ENCODE measurements at places on chromosomes 7 and 10.

DNA sequence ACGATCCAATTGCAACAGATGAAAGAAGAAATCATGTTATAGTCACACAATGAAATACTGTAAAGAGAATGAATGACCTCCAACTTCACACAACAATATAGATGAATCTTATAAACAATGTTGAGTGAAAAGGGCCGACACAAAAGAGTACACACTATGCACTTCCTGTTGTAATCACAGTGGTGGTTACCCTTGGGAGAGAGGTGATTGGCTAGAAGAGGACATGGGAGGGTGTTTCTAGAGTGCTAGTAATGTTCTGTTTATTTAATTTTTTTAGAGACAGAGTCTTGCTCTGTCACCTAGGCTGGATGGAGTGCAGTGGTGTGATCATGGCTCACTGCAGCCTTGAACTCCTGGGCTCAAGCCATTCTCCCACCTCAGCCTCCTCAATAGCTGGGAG, 82.5 kb downstream of the NDUFB2 start:
- no peak for DNase-seq

- no peak for DNase-seq
These were observed 325.6 kb downstream of the SORCS3 start for GRCh38 chr10:104966563-104967297.

DNA sequence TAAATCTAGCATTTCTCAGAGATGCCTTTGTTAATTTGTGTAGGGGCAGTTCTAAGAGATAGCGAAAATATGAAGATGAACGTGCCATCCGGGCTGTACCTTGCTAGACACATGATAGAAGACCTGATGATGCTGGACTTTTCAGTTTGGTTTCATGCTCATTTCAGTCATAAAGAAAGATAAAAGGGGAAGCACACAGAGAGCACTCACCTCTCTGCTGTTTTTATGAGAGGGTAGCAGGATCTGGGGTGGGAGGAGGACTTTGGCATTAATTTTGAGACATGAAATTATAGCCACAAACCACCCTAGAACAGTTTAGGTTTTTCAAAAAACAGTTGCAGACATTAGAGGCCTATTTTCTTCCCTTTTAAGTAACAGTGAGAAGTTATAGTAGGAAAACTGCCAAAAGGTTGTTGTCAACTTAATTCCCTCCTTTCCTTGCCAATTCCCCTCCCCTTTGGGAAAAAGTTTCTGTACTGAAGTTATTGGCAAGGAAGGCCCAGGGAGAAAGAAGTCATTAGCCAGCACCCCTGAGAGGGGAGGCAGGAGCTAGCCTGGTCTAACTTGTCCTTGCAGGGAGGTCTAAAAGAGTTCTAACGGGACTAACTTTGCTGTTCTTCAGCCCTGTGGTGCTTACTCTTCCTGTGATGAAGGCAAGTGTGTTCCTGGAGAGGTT, 2.6 kb downstream of the ST7 start:
- DNase-seq, result no peak

GRCh38 chr10:6918305-6918704, 338.2 kb upstream of the PRKCQ start:
- no peak for DNase-seq
